ENCODE measurements at places on chromosomes 4 and X.

DNA sequence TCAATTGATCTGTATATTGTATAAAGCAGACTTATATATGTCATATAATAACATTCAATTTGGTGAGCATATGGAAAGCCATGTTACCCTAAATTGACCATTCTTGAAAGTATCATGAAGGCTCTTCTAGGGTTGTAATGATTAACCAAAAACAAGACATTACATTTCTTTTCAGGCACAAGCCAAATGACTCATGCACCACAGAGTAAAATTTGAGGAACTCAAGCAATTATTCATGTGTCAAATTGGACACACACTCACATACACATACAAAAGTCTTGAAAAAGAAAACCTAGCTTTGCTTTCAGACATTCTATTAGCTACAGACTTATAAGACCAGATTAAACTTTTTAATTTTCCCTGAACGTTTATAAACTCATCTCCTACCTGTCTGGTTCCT, 146.5 kb upstream of the PCDH18 start:
- DNase-seq: no peak

- no peak for DNase-seq
Measured at GRCh38 chrX:46117234-46117633, 428.0 kb downstream of the ZNF674 start.

DNA sequence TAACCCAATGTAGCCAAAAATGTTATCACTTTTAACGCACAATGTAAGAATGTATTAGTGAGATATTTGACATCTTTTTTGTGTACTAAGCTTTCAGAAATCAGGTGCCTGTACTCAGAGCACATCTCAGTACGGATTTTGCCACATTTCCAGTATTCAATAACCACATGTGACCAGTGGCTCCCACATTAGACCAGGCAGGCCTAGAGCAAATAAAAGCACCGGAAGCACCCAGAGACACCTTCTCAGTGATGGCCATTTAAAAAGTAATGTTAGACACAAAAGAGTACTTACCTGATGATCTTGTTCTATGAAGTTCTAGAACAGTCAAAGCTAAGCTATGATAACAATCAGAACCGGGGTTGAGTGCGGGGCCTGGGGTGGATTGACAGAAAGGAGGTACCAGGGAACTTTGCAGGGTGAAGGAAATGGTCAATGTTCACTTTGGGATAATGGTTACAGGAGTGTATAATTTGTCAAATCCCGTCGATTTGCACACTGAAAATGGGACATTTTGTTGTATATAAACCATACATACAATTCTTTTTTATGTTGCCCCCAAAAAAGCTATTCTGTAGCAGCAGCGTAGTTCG, 1.2 kb downstream of the CTPS2 start:
- peak; percentile 15 for DNase-seq

DNA sequence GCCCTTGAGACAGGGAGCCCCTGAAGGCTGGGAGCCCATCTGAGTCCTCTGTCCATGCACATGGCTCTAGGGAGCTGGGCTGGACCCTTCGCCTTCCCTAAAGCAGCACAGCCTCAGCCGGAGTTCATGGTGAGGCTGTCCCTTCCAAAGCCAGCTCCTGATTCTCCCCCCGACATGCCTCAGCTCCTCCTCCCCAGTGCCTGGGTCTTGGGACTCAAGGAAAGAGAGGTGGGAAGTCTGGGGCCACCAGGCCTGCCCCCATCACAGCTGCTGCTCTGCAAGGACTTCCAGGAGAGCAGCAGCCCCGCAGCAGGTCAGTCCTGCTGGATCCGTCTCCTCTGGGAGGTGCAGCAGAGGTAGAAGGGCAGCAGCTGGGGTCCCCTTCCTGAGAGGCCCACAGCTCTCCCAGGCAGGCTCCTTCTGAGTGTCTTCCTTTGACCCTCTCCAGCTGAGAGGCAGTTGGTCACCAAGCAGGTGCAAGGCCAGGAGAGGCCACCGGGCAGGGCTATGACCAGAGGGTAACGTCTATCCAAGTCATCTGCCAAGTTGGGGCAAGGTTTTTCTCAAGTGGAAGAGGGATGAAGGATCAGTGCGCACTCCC, 90.5 kb downstream of the ADRA2C start:
- no peak for DNase-seq

- DNase-seq: no peak
Measured at GRCh38 chr4:62004881-62005280, 804.8 kb downstream of the ADGRL3 start.

- no peak for DNase-seq
Measured at GRCh38 chr4:159069922-159070321, 33.0 kb upstream of the RAPGEF2 start.

GRCh38 chr4:186727977-186728519, 4.4 kb upstream of the FAT1 start:
- DNase-seq: peak; percentile 12

DNA sequence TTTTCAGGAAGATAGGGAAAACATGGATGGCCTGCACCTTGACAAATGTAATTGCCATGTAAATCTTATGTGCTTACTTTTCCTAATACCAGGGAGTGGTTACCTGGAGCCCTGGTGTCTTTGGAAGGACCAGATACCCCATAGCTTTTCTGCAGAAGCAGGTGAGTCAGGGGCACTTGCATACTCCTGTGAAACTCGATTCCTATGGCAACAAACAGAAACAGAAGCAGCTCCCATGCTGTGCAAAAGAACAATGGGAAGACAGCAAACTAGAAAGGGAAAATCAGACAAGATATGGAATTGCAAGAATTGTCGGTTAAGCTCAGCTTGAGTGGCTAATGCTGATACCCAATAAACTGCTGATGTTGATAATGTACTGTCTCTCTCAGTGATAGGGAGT, 117.4 kb upstream of the AFF2 start:
- DNase-seq: no peak

DNA sequence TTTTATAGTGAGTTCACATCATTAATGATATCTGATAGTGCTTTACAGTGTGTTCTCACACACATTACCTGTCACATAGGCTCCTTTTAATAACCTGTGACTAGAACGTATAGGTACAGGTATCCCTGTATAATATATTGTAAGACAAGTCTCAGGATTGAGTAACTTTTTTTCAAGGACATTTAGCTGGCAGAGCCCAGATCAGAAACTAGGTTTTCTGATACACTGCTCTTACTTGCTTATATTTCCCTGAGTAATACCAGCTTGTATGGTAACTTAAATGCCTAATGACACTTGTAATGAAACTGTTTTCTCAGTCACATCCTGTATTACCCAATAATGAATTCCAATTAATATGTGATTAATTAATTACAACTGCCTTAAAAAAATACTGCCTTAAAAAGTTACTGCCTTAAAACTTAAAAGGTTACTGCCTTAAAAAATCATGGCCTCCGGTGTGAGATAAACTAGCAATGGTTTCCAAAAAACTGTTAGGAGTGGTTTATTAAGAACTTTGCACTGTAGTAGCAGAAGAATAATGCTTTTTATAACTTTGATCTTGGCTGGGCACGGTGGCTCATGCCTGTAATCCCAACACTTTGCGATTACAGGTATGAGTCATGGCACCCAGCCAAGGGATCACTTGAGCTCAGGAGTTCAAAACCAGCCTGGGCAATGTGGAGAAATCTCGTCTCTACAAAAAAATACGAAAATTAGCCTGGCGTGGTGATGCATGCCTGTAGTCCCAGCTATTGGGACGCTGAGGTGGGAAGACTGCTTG, 11.9 kb downstream of the COPS4 start:
- DNase-seq: no peak

DNA sequence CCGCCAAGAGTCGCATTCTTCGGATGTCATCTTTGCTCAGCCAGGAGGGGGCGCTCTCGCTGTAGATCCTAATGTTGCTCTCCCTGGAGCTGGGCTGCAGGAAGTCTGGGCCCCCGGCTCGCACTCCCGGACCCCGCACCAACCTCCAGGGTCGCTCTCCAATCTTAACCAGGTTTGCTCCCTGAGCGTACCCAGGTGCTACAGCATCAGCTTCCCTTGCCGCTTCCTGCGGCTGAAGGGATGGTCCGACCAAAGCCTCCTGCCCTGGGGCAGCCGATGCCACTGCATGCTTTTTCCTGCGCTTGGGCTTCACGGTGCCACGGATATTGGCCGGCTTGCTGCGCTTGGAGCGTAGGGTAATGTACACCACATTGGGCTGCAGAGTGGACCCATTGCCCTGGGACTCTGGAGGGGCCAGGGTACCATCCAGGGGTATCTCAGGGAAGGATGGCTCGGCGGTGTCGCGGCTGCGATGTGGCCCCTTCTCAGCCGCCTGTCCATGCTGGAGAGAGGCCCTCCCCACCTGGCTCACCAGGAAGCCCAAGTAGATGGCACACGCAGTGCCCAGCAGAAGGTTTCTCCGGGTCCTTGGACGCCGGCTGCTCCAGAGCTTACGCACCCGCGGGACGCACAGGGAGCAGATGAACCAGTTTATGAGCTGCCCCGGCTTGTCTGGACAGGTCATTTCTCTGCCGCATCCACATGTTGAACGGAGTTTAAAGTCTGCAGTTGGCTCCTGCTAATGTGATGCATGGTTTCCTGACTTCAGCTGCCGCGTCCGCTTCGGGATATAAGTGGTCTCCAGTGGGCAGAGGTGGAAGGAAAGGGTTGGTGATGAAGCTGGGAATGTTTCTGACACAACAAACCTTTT, 1.9 kb downstream of the GASK1B start:
- DNase-seq: peak; percentile 20

GRCh38 chrX:19702856-19703255, 184.5 kb downstream of the SH3KBP1 start:
- DNase-seq: no peak

DNA sequence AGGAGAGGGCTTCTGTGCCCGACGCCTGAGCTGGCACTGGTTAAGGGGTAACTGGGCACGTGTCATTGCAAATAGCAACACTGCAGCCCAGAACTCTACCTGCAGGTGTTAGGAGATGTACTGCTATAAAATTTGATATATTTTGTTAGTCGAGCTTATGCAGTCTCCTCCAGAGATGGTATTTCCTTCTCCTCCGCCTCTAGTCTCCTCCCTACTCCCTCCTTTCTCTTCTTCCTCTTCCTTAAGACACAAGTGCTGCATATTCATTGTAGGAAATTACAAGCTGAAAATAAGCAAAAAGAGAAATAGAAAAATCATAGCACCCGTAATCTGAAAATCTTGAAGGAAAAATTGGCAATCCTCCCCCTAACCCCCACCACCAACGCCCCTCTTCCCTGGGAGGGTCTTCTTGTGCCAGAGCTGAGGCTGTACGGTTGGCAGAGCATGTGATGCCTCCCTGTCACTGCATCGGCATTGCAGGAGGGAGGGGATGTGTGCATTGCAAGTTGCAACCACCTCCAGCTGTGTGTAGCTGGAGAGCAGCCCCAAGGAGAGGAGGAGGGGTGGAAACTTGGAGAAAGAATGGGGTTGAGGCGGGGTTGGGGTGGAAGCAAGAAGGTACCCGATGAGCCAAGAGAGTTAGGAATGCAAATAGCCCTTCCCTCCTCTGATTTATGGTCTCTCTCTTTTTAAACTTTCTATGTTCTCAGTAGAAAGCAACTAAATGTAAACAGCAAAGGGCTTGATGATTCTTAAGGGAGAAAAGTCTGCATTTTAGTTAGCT, 48.3 kb upstream of the MND1 start:
- peak; percentile 29 for DNase-seq

GRCh38 chr4:54231768-54232688, 2.9 kb downstream of the PDGFRA start:
- DNase-seq: no peak

GRCh38 chr4:5030221-5030620, 11.0 kb upstream of the CYTL1 start:
- no peak for DNase-seq

- DNase-seq: no peak
Measured at GRCh38 chr4:107709916-107710315, 10.1 kb downstream of the PAPSS1 start.

GRCh38 chrX:144637731-144638130, 609.6 kb upstream of the SPANXN1 start:
- no peak for DNase-seq

DNA sequence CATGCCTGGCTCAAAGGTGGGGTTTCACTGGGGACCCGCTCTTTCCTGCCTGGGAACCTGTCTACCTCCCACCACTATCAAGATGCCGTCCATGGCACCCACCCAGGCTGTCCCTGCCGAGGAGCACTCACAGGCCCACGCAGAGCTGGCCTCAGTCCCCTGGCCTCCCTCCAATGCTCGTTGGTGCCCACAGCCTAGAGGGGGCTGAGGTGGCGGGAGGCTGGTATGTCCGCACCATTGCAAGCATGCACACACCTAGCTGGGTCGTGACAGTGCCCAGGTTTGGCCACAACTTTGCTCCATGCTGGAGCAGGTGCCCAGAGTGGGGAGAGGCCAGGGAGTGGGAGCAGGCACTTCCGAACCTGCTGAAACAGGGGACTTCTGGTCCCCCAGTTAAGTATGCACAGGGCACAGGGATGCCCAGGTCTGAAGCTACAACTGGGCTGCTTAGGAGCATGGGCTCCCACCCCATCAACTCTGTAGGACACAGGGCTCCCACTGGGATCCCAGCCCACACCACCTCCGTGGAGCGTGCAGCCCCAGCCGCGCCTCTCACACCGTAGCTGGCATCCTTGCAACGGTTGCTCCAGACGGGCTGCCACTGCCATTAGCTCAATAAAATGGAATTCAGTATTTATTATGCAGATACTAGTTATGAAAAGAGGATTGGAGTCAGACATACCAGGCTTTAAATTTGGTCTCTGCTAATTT, 1376.1 kb upstream of the TENM3 start:
- DNase-seq: no peak

- peak; percentile 76 for DNase-seq
Measured at GRCh38 chrX:40154853-40155588, 57.3 kb upstream of the BCOR start.

- DNase-seq: peak; percentile 63
Measured at GRCh38 chr4:110618581-110619462, 4.1 kb downstream of the PITX2 start.

- no peak for DNase-seq
Measured at GRCh38 chrX:53073115-53073586, 9.0 kb upstream of the TSPYL2 start.

- peak; percentile 60 for DNase-seq
Measured at GRCh38 chr4:40514497-40514951, 115.1 kb downstream of the RBM47 start.

DNA sequence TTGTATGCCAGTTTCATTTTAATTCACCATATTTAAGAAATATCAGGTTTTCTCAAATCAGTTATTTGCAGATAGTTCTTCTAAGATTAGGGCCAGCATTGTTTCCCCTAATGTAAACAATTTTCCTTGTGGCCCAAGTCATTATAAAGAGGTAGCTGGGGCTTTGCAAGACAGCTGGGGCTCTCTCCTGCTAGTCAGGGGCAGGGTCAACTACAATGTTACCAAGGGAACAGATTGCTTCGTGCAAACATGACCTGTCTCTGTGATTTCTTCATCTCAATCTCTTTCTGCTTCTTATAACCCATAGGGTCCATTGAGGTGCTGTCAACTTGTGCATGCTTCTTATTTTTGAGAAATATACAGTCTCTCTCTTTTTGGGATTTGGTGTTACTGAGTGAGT, 12.1 kb downstream of the ARMCX6 start:
- DNase-seq: no peak

GRCh38 chrX:9336456-9336855, 128.4 kb upstream of the TBL1X start:
- DNase-seq: no peak

GRCh38 chr4:22787753-22788375, 95.1 kb downstream of the GBA3 start:
- no peak for DNase-seq

GRCh38 chr4:86661006-86661405, 66.9 kb downstream of the PTPN13 start:
- no peak for DNase-seq

Data from right kidney (tissue), 9 donors.